ENCODE measurements at places on chromosomes 12 and 14.

DNA sequence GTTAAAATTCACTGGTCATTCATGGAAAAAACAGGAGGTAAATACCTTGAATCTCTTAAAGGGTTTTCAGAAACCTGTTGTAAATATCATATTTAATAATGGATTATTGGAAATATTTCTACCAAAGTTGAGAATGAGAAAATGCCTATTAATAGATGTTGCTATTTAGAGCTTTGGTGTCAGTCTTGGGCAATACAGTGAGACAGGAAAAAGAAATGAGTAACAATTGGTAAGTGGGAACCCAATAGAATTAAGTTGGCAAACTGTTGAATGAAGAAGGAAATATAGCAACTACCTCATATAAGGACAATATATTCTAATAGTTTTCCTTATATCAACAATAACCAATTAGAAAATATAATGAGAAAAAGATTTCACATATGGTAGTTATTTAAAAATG, 78.0 kb downstream of the ATF7IP start:
- peak; percentile 49 for DNase-seq

DNA sequence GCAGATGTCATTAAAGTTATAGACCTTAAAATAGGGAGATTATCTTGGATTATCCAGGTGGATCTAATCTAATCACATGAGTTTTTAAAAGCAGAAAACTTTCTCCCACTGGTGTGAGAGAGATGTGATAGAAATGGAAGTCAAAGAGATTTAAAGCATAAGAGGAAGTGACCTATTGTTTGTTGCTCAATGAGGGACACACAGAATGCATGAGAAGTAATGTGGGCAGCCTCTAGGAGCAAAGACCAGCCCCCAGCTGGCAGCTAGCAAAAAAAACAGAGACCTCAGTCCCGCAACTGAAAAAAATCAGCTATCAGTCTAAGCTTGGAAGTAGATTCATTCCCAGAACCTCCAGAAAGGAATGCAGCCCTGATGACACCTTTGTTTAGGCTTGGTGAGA, 24.6 kb upstream of the ANP32D start:
- no peak for DNase-seq

DNA sequence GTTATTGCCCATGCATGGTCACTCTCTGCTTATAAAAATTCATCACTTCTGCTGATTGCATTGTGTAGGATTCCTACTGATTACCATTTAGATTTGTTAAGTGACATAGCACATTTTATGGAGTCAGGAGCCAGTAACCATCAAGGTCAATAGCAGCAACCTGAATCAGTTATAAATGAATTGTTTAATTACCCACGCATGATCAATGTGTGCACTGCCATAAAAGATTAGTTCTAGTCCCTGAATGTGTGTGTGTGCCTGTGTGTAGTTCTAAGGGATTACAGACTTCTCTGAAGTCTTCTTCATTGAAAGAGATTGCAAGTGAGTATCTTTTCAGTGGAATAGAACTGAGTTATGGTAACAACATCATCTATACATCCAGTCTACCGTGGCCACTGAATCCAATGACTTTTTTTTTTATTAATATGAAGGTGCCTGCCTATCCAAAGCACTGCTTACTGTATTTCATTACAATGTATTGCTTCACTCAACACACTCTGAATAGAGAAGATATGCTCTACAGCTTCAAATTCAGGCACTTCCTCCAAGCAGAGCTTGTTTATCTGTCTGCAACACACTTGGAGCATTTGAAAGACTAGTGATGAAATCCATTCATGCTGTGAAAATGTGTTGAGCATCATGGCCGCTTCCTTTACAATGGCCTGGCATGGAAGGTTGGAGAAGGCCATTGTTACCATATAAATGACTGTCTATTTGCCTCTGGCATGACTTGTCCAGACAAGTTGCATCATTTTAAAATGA, 381.7 kb downstream of the DIO2 start:
- no peak for DNase-seq

GRCh38 chr12:5571115-5571514, 139.2 kb downstream of the NTF3 start:
- no peak for DNase-seq

GRCh38 chr14:74942608-74943007, 12.8 kb downstream of the PGF start:
- DNase-seq, result no peak

DNA sequence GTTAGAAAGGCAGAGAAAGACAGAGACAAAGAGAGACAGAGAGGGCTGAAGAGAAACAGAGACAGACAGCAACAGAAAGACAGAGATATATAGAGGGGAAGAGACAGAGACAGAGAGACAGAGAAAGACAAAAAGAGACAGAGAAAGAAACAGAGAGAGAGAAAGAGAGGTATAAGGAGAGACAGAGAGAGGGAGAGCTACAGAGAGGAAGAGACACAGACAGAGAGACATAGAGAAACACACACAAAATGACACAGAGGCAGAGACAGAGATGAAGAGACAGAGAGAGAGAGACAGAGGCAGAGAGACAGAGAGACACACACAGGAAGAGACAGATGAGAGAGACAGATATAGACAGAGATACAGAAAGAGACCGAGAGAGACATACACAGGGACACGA, 168.6 kb downstream of the TMEM121 start:
- no peak for DNase-seq

DNA sequence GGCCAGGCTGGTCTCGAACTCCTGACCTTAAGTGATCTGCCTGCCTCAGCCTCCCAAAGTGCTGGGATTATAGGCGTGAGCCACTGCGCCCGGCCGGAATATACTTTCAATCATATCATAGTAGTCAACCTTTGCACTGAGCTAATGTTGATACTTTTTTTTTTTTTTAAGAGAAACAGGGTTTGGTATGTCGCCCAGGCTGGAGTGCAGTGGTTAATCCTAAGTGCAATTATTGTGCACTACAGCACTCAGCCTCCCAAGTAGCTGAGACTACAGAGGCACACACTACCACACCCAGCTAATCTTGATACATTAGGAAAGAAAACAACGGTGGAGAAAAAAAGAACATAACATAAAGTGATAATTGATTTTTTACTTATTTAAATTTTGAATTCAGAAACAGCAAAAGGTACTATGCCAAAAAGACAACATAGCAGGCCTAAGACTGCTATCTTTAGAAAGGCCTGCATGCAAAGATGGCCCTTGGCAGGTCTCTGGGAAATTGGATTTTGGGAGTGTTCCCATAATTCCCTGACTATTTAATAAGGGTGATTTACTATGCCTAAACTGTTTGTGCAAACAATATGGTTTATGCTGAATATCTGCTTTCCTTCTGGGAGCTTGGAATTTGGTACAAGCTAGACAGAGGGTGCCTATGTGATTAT, 15.5 kb downstream of the BTBD7 start:
- no peak for DNase-seq

DNA sequence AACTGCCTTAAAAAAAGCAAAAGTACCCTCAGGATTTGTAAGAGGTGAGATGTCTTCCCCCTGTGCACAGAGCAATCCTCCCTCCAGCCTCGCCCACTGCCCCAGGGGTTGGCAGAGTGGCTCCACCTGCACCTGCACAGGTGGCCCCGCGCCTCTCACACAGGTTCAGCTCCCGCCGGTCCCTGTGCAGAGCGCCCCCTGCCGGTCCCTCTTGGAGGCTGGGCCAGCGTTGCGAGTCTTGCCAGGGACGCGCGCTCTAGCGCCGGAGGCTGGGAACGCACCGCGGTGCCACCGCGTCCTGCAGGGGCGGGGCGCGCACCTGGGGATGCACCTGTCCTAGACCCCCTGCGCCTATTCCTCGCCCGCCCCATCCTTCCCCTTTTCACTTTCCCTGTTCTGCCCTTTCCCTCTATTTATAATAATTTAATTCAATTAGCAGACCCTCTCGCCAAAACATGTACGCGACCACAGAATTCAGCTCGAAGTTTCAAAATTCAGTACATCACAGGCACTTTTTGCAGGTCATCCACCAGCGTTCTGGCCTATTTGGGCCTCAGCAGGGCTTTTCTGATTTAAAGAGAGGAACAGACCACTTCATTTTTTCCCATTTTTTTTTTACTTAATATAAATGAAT, 618.6 kb downstream of the AACS start:
- DNase-seq, result no peak

- DNase-seq, result no peak
Measured at GRCh38 chr14:50826681-50827080, 4.3 kb downstream of the NIN start.

DNA sequence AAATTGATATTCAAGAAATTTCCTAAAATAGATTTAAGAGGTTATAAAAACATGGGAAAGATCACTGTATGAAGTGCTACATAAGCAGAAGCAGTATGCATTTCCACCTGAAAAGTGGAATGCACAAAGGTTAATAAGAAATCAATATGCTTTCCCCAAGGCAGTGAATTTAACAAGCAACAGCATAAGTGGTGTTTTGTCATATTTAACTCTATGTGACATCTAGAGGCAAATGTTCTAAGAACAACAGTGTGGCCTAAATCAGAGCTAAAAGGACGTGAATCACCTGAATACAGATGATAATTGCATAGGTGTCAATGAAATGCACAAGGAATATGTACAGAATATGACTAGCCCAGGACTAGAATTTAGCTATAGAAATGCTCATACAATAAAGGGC, 49.5 kb downstream of the SLC2A13 start:
- no peak for DNase-seq

Data from AG10803 (cell line).